ENCODE measurements at places on chromosomes 3 and 15.

- DNase-seq, result no peak
Observed at GRCh38 chr15:69060744-69061143, 46.2 kb downstream of the NOX5 start.

- no peak for DNase-seq
Observed at GRCh38 chr15:30953731-30954378, 37.6 kb downstream of the MTMR10 start.

- no peak for DNase-seq
Observed at GRCh38 chr3:100975714-100976113, 17.5 kb downstream of the ABI3BP start.

DNA sequence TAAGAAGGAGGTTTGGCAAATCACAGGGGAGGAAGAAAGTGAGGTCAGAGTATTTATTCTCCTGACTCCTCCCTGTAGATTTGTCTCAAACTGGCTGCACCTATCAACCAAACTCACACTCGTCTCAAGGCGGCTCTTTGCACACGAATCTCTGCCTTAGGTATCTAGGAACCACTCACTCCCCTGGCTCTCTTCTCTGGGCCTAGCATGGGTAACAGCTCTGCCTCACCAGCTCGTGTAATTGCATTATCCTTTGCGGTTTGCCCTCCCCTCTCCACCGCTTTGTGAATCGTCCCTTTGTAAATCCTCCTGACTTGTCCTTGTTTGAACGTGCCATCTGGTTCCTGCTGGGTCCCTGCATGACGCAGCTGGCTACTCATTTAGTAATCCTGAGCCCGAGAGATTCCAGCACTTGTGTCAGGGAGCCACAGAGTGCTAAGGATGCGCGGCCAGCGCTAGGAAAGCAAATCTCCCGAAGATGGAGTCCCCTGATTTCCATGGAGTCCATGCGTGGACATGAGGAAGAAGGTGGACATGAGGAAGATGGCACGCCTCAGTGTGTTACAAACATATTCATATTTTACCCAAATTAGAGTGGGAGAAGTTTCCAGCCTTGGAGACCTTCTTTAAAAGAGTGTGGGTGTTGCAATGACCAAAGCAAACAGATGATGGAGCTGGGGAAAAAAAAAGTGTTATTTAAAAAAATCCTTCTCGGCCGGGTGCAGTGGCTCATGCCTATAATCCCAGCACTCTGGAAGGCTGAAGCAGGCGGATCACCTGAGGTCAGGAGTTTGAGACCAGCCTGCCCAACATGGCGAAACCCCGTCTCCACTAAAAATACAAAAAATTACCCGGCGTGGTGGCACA, 26.7 kb downstream of the NRROS start:
- DNase-seq, result no peak

GRCh38 chr3:72175296-72175858, 390.4 kb upstream of the PROK2 start:
- DNase-seq, result no peak

GRCh38 chr3:127053979-127054378, 71.1 kb downstream of the PLXNA1 start:
- DNase-seq, result no peak

DNA sequence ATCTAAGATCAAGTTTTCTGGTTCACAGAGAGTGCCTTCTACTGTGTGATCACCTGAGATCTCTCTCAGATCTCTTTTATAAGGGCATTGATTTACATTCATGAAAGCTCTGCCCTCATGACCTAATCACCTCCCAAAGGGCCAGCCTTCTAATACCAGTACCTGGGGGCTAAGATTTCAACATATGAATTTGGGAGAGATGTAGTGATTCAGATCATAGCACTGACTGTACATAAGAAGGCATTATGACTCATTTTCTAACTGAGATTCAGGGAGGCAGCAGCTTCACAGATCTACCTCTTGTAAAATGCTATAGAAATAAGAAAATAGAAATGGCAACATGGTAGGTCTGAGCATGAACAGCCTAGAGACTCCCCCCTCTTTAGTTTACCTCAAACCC, 39.6 kb downstream of the VGLL3 start:
- DNase-seq, result no peak

Data from nephron progenitor cell (in vitro differentiated cells).